ENCODE measurements at places on chromosomes 2 and 18.

GRCh38 chr2:45173513-45173912, 164.3 kb upstream of the SIX2 start:
- peak; percentile 84 for DNase-seq

DNA sequence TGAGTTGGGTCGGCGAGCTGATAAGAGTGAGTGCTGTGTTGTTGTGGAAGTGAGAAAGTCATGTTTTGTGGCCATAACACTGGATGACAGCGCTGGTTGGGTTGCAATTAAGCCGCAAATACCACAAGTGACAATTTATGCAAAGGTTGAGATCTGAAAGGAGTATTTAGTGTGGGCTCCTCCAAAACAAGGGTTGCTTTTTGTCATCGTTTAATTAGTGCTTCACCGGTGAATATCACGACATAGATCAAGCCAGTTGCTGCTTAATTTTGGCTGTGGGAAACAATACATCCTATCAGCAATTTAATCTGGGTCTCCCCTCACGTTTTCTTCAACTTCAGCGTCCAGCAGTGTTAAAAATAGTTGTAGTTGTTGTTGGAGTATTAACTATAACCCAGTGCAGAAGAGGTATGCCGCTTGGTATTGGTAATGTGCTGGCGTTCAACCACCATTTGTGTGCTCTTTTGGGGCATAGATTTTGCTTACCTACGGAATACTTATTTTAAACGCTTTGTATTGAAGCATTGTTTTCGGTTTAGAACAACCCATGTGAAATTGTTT, 662 bp downstream of the ACVR2A start:
- DNase-seq = peak; percentile 3

DNA sequence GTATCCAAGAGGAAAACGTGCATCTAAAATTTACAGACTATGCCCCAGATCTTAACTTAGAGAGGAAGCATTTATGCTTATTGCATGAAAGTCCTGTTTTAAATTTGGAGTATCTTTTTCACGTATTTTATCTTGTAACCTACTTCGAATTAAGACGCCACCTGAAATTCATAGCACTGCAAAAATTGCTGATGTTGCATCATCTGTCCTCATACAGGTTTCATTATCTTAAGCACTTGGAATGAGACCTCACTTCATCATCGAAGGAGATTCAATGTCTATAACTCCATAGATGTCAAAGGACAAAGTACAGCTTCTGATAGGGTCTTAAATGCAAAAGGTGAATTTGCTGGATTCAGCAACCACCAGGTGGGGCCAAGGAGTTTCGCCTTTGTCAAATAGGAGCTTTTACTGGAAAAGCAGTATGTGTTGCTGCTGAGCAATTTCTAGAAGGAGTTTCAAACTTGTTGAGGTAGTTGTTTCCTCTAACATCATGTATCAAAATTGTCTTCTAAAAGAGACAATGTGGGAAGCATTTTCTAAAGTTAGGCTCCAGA, 106.4 kb upstream of the CCDC85A start:
- DNase-seq = peak; percentile 23

DNA sequence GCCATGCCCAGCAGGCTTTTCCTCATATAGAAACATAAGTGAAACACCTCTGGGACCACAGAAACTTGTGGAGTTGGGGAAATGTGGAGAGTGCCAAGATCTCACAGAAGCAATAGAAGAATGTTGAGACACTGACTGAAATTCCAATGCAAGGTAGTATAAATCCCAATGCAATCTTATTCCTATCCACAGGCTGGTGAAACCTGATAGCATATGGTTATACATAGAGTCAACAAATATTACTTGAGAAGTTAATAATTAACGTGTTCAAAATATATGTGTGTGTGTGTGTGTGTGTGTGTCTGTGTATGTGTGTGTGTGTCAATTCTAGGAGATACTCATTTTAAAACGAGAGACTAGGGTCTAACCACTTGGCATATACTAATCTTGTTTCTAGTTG, 776.8 kb upstream of the ACVR2A start:
- no peak for DNase-seq

- no peak for DNase-seq
Observed at GRCh38 chr2:73944714-73945113, 18.0 kb downstream of the DGUOK start.

DNA sequence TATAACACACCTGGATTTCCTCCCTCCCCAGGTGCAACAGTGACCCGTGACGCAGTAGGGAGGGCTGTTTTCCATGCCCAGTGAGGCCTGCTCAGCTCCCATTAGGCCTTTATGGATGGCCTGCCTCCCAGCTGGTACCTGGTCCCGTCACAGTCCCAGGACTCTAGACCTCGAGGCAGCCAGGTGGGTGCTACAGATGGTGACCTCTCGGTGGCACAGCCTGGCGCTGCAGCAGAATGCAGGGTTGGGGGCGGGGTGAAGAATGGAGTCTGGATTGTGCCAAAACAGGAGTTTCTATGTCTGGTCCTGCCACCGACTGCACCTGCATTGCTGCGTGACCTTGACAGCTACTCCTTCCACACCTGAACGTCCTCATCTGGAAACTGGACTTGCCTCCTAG, 18.0 kb upstream of the YWHAQ start:
- no peak for DNase-seq

DNA sequence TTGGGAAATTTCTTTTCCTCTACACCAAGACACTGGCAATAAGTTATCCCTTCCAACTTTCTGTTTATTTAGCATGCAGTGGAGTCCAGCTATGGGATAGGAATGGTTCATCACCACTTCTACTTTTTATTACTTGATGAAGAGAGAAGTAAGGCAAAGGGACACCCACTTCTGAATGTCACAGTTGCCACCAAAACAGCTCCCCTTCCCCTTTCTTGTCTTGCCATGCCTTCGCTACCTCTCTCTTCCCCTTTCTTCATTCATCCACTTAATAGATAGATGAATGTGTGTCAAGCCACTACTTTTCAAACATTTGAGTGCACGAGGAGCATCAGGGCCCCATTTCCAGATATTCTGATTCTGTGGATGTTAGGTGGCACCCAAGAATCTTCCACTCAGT, 59.6 kb downstream of the KCTD18 start:
- DNase-seq = no peak

- peak; percentile 62 for DNase-seq
Observed at GRCh38 chr2:143083636-143084035, 45.6 kb upstream of the ARHGAP15 start.

- no peak for DNase-seq
Observed at GRCh38 chr2:174984561-174984960, 20.6 kb downstream of the CHN1 start.

DNA sequence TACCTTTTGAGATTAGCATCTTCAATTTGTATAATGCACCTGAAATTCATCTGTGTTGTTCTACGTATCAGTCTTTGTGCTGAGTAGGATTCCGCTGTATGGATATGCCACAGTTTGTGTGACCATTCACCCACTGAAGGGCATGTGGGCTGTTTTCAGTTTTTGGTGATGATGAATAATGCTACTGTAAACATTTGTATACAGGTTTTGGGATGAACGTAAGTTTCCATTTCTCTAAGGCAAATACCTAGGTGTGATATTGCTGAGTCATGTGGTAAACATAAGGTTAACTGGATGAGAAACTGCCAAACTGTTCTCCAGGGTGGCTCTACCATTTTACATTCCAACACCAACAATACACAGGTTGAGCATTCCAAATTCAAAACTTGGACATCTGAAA, 35.1 kb downstream of the CABYR start:
- DNase-seq = no peak

DNA sequence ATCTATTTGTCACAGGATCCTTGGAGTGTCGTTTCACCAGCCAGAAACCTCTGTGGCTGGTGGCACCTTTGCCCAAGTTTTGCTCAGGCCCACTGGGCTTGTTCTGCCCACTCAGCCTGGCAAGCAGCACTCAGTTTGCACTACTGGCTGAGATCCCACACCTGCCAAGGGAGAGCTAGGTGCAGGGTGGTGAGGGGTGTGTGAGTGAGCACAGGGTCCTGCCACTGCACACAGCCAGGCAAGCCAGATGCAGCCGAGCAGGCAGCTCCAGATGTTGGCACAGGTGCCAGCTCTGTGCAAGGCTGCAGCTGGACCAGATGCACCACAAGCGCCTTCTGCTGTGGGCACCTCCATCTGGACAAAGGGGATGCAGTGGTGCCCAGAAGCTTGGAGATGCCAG, 281.7 kb upstream of the UBE2E3 start:
- no peak for DNase-seq

DNA sequence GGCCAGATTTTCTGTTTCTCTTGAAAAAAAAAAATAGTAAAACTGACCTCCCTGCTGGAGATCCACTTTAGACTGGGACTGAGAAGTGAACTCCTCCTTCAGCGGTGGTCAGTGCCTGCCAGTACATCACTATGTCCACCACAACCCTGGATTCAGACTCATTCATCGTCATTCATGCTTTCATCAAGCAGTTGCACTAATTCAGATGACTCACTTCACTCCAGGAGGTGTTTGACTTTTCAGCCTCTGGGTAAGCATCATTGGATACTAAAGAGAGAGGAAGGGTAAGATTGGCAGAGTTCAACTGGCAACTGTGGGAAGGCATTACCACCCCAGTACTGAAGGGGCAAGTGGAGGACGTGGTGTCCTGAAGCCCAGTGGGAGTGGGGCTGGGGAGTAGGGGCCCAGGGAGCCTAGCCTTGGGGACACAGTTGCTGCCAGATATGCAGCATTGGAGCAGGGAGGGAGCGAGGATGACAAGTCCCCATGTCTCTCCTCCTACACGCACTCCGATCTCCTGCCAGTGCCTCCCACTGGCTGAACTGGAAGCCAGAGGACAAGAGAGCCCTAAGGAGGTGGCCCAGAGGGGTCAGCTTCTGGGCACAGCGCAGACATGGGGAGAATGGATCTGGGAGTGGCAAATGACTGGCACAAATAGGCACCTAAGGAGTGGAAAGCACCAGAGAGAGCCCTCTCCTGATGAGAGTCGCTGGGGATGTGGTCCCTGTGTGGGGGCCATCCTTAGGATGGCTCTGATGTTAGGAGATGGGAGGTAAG, 111.1 kb downstream of the TGFA start:
- DNase-seq = peak; percentile 2

GRCh38 chr2:54290356-54291025, 34.5 kb upstream of the TSPYL6 start:
- no peak for DNase-seq

GRCh38 chr2:25606892-25607291, 66.5 kb downstream of the DTNB start:
- peak; percentile 25 for DNase-seq

DNA sequence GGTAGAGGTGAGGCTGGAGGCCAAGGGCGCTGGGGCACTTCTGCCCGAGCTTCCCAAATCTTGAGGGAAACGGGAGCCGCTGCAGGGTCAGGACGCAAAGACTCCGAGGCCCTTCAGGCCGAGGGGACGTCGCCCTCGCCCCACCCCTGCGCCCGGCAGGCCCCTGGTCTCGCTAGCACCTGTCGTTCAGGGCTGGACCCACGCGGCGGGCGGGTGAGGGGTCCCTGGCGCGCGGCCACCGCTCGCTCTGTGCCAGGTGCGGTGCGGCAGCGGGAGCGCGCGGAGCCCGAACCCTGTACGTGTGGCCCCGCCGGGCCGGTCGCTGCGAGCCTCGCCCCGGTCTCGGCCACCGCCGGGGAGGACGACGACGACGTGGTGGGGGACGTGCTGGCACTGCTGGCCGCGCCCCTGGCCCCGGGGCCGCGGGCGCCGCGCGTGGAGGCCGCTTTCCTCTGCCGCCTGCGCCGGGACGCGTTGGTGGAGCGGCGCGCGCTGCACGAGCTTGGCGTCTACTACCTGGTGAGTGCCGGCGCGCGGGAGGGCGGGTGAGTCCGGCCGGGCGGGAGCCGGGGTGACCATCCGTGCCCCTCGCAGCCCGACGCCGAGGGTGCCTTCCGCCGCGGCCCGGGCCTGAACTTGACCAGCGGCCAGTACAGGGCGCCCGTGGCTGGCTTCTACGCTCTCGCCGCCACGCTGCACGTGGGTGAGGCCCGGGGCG, 4.9 kb downstream of the ERFE start:
- no peak for DNase-seq

- no peak for DNase-seq
Observed at GRCh38 chr18:25136416-25137196, 215.4 kb downstream of the ZNF521 start.

GRCh38 chr2:172921532-172922236, 154.0 kb upstream of the MAP3K20 start:
- DNase-seq = peak; percentile 35

- peak; percentile 79 for DNase-seq
Observed at GRCh38 chr2:157438863-157439823, 4.7 kb downstream of the CYTIP start.

- no peak for DNase-seq
Observed at GRCh38 chr18:79797518-79798345, at the start of gene KCNG2. Gene KCNG2, plus strand, starts transcription at chr18:79797938. Its CDS starts 65,730 bp downstream, at chr18:79863668.

DNA sequence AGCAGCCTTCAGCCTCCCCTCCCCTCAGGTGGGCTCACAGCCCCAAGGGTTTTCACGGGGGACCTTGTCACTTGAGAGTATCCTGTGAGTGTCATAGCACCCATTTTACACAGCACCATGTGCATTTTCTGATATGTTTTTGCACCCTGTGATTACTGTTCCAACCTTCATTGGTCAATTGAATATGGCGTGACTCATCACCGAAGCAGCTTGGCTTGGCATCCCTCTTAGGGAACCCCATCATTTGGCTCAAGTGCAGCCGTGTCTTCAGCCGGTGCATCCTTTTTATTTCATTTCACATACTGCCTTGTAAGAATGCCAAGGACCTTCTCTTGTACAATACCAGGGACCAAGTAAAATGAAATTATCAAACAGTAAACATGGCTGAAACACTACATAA, 57.6 kb downstream of the NPAS2 start:
- peak; percentile 66 for DNase-seq

GRCh38 chr2:73254343-73255006, 20.4 kb downstream of the CCT7 start:
- no peak for DNase-seq

GRCh38 chr18:10094154-10094553, 180.3 kb downstream of the VAPA start:
- no peak for DNase-seq

GRCh38 chr2:185142677-185143076, 544.3 kb downstream of the ZNF804A start:
- DNase-seq = no peak

- no peak for DNase-seq
Observed at GRCh38 chr2:14654835-14655282, 22.3 kb downstream of the LRATD1 start.

DNA sequence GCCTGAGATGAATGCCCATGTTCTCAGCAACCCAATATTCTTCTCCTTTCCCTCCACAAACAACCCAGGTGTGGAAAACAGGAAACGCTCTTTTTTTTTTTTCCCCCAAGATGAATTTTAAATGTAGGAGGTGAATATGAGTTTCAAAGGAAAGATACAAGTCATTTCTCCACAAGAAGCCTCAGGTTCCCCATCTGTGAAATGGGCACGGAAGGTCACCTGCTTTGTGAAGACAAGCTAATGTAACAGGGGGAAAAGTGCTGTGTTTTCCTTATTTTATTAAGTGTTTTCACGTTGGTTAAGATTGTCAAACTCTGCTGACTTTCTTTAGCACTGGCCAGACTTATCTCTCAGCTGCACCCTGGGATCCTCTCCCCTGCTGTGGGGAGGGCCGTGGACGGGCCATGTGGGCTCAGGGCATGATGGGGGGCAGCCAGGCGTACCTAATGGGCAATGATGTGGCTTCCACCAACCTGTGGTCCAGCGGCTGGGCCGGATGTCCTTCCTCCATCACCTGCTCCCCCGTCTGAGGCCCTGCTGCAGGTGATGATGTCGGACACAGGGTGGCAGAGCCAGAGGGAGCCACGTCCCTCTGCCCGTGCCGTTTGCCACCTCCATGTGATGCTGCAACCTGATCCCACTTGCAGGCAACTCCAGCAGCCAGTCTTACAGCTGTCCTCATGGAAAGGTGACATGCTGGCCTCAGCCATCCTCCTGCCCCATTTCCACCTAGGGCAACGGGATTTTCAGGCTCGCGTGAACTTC, 130.0 kb upstream of the PXDN start:
- no peak for DNase-seq

- no peak for DNase-seq
Observed at GRCh38 chr2:225276207-225276606, 123.3 kb upstream of the NYAP2 start.

Data from fibroblast of upper back skin (primary cell).